HCT116 (cell line): ENCODE measurements at places on chromosomes 7 and 10. TPM values are rescaled to one million over a fixed set of nuclear protein-coding genes. Genes with fewer than 3 reads are reported as not detected.

DNA sequence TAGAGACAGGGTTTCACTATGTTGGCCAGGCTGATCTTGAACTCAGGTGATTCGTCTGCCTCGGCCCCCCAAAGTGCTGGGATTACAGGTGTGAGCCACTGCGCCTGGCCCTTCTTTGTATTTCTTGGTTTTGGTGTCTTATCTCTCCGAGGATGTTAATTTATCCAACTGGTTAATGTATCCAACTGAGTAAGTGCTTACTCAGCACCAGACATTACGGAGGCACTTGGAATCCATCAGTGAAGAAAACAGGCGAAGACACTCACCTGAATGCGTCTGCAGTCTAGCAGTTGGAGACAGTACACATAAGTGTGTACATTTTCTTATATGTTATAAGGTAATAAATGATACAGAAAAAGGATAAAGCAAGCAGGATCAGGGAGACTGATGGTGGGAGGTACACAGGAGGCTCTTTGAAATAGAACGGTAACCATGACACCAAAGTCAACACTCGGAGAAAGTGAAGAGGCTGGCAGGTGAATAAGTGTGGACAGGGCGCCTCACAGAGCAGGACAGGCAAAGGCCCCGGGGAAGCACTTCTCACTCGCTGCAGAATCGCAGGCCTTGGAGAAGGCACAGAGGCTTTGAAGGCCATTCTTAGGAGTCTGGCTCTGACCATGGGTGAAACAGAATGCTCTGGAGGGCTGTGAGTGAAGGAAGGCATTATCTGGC lies 73.1 kb downstream of the LANCL2 start:
- no peak for DNase-seq

- DNase-seq: no peak
Measured at GRCh38 chr10:61643316-61643751, 19.4 kb upstream of the CABCOCO1 start.

DNA sequence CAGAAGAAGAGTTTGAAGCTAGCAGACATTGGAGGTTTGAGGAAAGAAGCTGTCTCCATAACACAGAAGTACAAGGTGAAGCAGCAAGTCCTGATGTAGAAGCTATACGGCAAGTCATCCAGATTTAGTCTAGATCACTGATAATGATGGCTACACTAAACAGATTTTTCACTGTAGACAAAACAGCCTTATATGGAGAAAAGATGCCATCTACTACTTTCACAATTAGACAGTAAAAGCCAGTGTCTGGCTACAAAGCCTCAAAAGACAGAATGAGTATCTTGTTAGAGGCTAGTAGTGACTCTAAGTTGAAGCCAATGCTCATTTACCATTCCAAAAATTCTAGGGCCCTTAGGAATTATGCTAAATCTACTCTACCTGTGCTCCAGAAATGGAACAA lies 85.1 kb downstream of the SNX13 start:
- no peak for DNase-seq

- no peak for DNase-seq
Measured at GRCh38 chr7:46319841-46320240, 398.8 kb upstream of the IGFBP3 start.

DNA sequence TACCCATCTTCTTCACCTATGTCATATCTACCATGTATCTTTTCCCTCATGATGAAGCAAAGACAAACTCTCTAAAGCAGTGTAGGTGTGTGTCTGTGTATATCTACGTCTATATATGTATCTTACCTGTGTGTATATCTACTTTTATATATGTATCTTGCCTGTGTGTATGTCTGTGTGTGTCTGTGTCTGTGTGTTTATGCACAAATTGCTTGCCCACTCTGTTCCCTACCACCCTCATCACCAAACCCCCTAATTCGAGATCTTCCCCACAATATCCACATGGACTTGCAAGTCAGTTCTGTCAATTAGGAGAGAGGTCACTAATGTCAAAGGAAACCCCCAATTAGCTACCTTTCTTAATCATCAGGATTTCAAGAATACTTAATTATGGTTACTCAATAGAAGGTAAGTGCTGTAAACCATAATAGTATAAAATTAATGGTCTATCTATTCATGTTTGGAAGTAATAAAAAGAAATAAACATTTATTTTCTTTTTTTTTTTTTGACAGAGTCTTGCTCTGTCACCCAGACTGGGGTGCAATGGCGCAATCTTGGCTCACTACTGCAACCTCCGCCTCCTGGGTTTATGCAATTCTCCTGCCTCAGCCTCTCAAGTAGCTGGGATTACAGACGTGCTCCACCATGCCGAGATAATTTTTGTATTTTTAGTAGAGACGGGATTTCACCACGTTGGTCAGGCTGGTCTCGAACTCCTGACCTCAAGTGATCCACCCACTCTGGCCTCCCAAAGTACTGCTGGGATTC lies 43.6 kb downstream of the ANKRD61 start:
- no peak for DNase-seq

DNA sequence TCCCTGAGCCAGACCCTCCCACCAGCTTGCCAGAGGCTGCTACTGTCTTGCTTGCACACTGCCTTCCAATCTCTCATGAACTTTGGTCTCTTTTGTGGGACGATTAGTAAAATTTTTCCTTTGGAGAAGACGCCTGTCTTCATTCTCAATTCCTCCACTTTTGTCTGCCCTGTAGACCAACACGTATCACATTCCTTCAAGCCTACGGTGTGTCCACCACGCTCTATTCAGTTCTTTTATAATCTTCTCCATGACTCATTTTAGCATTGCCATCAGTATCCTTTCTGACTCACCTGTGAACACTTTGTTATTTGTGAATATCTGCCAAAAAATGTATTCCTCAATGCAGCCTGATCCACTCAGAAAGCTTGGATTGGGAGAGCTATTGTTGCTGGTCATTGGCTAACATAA lies 1.4 kb downstream of the GIMAP5 start:
- DNase-seq: peak; percentile 26

DNA sequence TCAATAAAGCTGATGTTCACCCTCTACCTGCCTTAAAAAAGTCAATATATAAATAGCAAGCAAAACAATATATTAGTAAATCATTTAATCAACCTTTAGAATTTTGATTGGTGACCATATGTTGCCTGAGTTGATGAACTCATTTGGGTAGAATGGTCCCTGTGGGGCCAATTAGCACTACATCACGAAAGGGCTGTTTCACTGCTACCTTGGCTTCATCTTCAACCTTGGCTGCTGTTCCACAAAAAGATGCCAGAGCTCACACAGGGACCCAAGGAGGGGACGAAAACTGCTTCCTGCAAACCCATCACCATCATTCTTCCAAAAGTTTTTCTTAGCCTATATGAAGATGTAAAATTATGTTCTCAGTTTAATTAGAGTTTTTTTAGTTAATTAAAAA lies 35.4 kb upstream of the HBP1 start:
- DNase-seq: no peak

The ADK gene
- 55.0 TPM for total RNA-seq

The PRSS37 gene
- not detected for total RNA-seq

DNA sequence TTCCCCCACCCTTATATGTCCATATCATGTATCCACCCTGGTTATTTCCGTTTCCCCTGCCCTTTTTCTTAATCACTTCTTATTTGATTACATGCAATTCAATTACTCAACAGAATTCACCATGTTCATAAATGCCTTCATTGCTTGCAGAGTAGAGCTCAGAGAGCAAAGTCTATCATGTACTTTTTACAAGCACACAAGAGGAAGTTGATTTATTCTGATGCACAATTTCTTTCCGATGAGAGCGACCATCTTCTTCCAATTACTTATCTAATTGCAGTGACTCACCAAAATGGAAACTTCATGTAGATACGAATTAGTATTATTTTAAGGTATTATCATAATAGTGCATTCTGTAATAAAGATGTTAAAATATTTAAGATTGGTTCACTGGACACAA lies 430.5 kb upstream of the KLF6 start:
- DNase-seq: no peak

GRCh38 chr10:119383174-119383856 lies 159.2 kb downstream of the RGS10 start:
- no peak for DNase-seq

The ENKUR gene
- 0.32 TPM for total RNA-seq

The IL2RA gene
- total RNA-seq: 0.59 TPM

The OR9A2 gene
- total RNA-seq: not detected
